Dorsolateral prefrontal cortex (tissue), 122 donors: ENCODE measurements at places on chromosomes 12 and 14. TPM values are rescaled to one million over a fixed set of nuclear protein-coding genes. Genes with fewer than 3 reads are reported as not detected.

CPNE6 gene
- 71.2 TPM for total RNA-seq

LRRC10 gene
- not detected for total RNA-seq

TAS2R31 gene
- total RNA-seq: 5.7 TPM

GPRC5A gene
- 0.45 TPM for total RNA-seq

PROX2 gene
- 0.13 TPM for total RNA-seq

CCER1 gene
- not detected for total RNA-seq

DNAI7 gene
- 4.8 TPM for total RNA-seq

TCL1A gene
- total RNA-seq: not detected

NEMF gene
- total RNA-seq: 127 TPM

RHOJ gene
- total RNA-seq: 16.0 TPM

NOVA1 gene
- 99.1 TPM for total RNA-seq

PPP4R4 gene
- total RNA-seq: 28.7 TPM

POTEM gene
- not detected for total RNA-seq

BATF gene
- total RNA-seq: not detected

LGALS3 gene
- 36.2 TPM for total RNA-seq

STYX gene
- total RNA-seq: 7.1 TPM

ANKRD33 gene
- not detected for total RNA-seq

ADIPOR2 gene
- total RNA-seq: 91.9 TPM

OR6C2 gene
- total RNA-seq: not detected

OR4K17 gene
- not detected for total RNA-seq

RAB15 gene
- 88.8 TPM for total RNA-seq

PRH2 gene
- not detected for total RNA-seq

GSG1 gene
- 0.32 TPM for total RNA-seq

CFAP73 gene
- 0.92 TPM for total RNA-seq

PPP2R3C gene
- total RNA-seq: 31.2 TPM

SLC7A7 gene
- total RNA-seq: 3.2 TPM

LMNTD1 gene
- 1.6 TPM for total RNA-seq

POU6F1 gene
- total RNA-seq: 85.9 TPM

TSHR gene
- not detected for total RNA-seq

SOAT2 gene
- total RNA-seq: not detected

DLK1 gene
- not detected for total RNA-seq

BCL2L14 gene
- not detected for total RNA-seq

SPRYD3 gene
- total RNA-seq: 190 TPM

ANO2 gene
- 9.6 TPM for total RNA-seq

SMCO2 gene
- total RNA-seq: 1.8 TPM

FLRT2 gene
- 117 TPM for total RNA-seq

RFLNA gene
- total RNA-seq: 3.6 TPM

TDP1 gene
- total RNA-seq: 17.1 TPM

RDH16 gene
- 1.5 TPM for total RNA-seq

DTX1 gene
- 42.7 TPM for total RNA-seq

TRHDE gene
- 49.3 TPM for total RNA-seq

RNF212B gene
- total RNA-seq: not detected

NID2 gene
- total RNA-seq: 5.1 TPM

SMAGP gene
- total RNA-seq: 1.7 TPM

CCDC175 gene
- 2.0 TPM for total RNA-seq

ADAM21 gene
- 0.37 TPM for total RNA-seq

TDRD9 gene
- total RNA-seq: 11.4 TPM

SDR9C7 gene
- 0.54 TPM for total RNA-seq

FGF23 gene
- not detected for total RNA-seq

RASSF9 gene
- total RNA-seq: 0.17 TPM
